ENCODE measurements at places on chromosomes 7 and 10.

DNA sequence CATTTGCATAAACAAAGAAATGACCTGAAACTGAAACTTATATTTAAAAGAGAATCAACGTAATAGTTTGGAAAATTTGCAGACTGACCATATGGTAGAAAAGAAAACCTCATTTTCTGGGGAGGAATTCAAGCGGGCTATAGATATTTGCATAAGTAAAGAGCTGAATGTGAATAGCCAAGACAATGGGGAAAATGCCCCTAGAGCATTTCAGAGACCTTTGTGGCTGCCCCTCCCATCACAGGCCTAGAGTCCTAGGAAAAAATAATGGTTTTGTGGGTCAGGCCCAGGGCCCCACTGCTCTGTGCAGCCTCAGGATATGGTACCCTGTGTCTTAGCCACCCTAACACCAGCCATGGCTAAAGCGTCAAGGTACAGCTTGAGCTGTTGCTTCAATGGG lies 480.6 kb upstream of the MBL2 start:
- no peak for DNase-seq

GRCh38 chr7:66558660-66559465 lies 69.8 kb upstream of the KCTD7 start:
- no peak for DNase-seq

GRCh38 chr10:77940627-77941026 lies 14.1 kb upstream of the DLG5 start:
- DNase-seq: no peak

GRCh38 chr10:93346108-93346507 lies 136.0 kb downstream of the MYOF start:
- no peak for DNase-seq

DNA sequence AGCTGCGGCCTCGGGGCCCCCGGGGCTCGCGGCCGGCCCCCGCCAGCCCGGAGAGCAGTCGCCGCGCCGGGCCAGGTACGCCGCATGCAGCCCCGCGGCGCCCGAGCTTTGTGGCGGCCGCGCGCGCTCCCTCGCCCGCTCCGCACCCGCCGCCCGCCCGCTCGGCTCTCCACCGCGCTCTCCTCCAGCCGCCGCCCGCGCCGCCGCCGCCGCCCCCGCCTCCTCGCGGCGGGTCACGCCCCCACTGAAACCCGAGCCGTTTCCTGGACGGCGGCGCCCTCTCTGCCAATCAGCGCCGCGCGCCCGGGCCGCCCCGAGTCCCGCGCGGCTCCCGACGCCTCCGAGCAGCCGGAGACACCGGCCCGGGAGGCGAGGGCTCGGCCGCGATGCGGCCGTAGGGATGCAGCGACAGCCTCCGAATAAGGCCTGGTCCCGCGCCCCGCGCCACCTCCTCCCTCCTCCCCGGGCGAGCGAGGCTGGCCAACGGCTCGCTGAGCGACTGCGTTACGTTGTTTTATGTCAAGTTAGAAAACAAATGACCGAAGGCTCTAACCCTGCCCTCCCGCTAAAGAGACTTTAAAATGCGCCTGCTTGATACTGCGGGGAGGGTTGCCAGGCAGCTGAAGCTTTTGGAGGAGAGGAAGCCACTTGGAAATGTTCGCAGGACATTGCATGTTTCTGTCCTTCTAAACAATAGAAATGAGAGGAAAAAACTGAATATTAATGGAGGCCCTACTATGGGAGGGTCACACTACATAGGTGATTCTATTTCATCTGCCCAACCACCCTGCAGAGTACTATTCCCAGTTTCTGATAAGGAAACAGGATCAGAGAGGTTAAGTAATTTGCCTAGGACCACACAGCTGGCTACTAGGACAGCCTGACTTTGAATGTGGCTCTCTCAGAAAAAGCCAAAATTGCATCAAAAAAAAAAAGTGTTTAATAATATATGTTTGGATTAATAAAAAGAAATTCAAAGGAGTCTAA lies at the start of gene FGFR2:
Gene FGFR2 (minus strand): TSS at position 182 of the 987 bp plus-strand sequence. CDS start 4,627 bp downstream, outside the sequence.
- peak; percentile 13 for DNase-seq

DNA sequence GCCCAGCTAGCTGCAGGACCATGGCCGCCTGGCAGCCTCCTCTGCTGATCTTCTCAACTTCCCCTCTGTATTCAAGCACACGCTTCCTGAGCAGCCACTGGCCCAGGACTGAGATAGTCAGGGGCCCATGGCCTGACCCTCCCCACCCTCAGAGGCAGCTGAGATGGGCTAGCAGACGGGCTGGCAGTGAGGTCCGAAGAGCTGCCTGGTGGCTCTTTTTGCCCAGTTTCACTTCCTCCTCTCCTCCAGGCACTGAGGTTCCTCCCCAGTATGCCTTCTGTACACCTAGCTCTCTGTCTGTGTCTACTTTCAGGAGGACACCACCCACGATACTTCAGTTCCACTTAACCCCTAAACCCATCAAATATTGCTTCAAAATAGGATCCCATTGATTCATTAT lies 395.6 kb downstream of the TNS3 start:
- DNase-seq: no peak

DNA sequence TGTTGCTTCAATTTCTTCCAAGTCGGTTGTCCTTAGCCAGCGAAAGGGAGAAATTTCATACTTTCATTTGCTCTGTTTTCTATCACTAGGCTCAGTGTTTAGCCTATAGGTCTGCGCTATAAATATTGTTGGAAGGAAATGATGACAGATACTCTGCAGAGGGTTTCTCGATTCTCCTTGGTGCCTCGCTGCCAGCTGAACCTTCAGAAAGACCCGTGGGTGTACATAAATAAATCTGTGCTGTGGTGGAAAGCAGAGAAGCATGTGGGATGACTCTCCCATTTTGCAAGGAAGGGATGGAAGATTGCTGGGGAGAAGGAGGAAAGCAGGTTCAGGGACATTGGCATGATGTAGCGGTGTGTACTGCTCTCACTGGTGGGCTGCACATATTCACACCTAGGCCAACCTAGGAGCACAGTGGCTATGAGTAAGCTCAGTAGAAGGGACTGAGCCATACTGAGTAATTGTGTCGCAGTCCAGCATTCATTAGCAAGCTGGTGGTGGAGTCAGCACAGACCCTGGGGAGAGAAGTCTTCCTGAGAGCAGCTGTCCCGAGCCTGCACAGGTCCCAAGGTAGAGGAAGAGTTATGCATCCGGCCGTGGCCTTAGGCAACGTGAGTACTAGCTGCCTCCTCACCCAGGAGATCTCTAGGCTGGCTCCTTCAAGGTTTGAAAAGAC lies 50.5 kb downstream of the PNLIPRP3 start:
- DNase-seq: no peak

GRCh38 chr7:101411508-101411874 lies 48.8 kb downstream of the COL26A1 start:
- DNase-seq: peak; percentile 36

DNA sequence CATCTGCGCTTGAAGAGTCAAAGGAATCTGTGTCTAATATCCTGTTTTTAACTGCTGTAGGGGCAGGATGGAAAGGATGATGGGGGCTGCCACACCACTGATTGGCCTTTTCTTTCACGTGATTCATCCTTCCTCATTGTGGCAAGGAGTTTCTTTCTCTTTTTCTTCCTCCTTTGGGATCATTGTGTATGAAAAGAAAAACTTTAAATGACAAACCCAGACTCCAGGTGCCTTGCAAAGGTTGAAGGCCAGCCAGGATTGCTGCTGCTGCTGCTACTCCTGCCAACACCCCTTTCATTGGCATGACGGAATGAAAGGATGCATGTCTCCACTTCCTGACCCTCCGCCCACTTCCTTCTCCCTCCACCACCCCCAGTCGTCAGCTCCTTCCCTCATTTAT lies 6.5 kb upstream of the OIT3 start:
- peak; percentile 19 for DNase-seq

DNA sequence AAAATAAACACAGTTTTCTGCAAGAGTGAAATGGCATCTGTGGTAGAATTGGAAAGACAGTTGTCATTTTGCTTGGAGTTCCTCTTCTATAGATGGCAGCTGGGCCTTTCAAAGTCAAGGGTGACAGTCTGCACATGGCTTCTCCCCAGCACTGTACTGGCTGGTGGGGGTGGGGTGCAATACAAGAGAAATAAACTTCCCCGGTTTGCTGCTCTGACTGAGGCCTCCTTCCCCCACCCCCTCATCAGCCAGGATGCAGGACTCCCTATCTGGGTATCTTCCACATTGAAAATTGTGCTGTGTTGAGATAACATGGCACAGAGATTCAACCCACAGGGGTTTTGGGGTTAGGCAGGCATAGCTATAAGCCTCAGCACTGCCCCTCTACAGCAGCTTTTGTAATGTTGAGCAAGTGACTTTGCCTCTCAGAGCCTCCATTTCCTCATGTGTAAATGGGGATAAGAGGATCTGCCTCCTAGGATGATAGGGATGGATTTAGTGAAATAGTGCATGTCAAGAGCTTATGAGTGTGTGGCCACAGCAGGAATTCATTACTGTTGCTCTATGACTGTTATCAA lies 85.8 kb upstream of the WDR11 start:
- no peak for DNase-seq

DNA sequence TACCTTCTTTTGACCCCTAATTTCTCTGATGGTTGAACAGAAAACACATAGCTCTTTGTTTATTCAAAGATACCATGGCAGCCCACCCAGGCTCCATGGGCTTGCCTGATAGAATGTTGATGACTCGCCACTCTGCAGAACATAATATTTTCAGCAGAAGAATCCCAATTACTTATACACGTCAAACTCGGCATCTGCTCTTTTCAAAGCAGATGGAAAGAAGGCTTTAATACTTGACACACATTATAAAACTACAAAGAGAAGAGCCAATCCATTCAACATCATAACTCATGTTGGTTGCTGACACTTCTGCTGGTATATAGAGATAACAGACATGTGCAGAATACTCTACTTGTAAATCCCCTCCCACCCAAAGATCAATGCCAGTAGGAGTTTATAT lies 69.0 kb downstream of the FOXI2 start:
- DNase-seq: no peak

Data from HL-60 (cell line).